ENCODE measurements at places on chromosomes 3 and 15. TPM values are rescaled to one million over a fixed set of nuclear protein-coding genes. Genes with fewer than 3 reads are reported as not detected.

Gene TERC
- total RNA-seq, result 3.5 TPM

Gene LSM3
- 11.3 TPM for total RNA-seq

Gene WNT7A
- 4.7 TPM for total RNA-seq

DNA sequence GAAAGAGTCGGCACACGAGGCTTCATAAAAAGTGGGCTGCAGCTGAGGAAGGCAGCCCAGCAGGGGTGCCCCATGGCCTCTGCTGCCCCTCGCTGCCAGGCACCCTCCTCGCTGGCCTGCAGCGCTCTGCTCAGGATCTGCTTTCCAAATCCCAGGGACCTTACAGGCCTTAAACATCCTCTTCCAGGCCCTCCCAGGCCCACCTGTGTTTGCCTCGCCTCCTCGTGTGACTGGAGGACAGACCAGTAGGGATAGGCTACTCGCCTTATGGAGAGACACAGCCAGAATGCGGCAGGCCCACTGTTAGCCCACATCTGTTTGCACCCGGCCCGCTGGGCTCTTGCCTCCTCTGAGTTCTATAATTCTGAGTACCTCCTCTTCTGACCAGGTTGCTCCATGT is 124.5 kb upstream of the PLXNA1 start:
- no peak for DNase-seq

GRCh38 chr15:89196994-89197393 is 24.4 kb downstream of the RLBP1 start:
- DNase-seq, result no peak

DNA sequence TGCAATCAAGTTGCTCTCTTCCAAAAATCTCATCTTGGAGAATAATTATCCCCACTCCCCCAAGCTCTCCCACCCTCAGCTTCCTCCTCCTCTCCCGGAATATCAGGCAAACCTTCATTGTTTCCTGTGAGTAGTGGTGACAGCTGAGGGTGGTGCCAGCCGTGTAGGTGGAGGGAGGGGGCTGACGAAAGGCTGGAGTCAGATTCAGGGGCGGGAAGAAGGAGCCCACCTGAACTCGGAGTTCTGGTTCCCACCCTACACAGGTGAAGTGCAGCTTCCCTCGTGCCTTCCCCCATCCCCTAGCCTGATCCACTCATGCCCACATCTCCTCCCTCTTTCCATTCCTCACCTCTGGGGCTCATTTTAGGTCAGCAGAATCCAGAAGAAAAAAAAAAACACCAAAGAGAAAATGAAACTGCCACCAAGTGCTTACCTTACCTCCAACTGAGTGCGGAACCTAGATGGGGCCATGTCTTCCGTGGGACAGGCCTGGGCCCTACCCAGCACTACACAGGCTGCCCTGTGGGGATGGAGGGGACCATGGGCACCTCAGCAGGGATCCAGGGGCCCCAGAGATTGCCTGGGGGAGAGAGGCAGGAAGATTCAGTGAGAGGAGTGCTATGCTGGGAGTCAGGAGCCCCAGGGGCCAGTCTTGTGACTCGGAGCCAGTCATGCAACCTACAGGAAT is 81.3 kb downstream of the ADCY5 start:
- no peak for DNase-seq

DNA sequence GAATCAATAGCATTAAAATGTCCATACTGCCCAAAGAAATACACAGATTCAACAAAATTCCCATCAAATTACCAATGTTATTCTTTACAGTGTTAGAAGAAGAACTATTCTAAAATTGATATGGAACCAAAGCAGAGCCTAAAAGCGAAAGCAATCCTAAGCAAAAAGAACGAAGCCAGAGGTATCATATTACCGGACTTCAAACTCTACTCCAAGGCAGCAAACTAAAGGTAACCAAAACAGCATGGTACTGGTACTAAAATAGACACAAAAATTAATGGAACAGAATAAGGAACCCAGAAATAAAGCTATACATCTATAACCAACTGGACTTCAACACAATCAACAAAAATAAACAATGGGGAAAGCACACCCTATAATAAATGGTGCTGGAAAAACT is 167.5 kb downstream of the ADAMTS9 start:
- DNase-seq, result no peak

GRCh38 chr3:4045756-4046155 is 246.5 kb downstream of the LRRN1 start:
- no peak for DNase-seq
